ENCODE measurements at places on chromosomes 7 and 10. TPM values are rescaled to one million over a fixed set of nuclear protein-coding genes. Genes with fewer than 3 reads are reported as not detected.

DNA sequence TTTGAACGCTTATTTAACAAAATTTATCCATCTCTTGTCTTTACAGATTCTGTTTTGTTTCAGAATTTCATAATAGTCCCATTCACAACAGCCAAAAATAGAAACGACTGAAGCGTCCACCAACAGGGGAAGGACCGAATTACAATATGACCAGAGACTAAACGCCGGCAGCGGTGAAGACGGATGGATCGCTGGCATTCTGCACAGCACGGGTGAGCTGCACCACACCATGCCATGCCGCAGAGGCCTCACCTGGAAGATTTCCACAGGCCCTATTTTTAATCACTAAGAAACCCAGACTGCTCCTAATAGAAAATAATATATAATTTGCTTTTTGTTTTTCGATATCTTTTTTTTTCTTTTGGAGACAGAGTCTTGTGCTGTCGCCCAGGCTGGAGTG is 91.0 kb downstream of the ELFN1 start:
- no peak overlapping the region for H3K27ac ChIP-seq
- no peak for DNase-seq
- no peaks in the 10 kb centered on the region for H3K4me1 ChIP-seq
- H3K27me3 ChIP-seq: peaks cover 2% of the 10 kb centered on the region
- no peaks in the 10 kb centered on the region for H3K36me3 ChIP-seq

DNA sequence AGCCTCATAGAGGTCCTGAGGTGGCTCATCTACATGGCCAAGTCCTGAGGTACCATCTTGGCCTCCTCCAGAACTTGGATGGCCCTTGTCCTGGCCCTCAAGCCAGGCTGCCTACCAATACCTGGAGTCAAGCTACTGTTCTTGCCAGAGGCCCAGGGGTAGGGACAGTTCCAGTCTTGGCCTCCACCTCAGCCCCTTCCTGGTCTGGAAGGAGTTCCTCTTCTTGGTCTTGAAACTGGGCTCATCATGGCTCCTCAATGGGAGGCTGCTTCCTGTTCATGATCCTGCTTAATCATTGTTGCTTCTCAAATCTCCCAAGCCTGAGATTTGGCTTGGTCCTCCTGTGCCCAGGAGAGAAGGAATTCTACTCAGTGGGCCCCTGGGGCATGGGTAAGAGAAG is 3.9 kb downstream of the HPS6 start:
- H3K27ac ChIP-seq: no peak overlapping the region
- H3K4me3 ChIP-seq: no peak overlapping the region
- H3K27me3 ChIP-seq: no peaks in the 10 kb centered on the region
- peaks cover 21% of the 10 kb centered on the region for H3K4me1 ChIP-seq
- no peak for DNase-seq

DNA sequence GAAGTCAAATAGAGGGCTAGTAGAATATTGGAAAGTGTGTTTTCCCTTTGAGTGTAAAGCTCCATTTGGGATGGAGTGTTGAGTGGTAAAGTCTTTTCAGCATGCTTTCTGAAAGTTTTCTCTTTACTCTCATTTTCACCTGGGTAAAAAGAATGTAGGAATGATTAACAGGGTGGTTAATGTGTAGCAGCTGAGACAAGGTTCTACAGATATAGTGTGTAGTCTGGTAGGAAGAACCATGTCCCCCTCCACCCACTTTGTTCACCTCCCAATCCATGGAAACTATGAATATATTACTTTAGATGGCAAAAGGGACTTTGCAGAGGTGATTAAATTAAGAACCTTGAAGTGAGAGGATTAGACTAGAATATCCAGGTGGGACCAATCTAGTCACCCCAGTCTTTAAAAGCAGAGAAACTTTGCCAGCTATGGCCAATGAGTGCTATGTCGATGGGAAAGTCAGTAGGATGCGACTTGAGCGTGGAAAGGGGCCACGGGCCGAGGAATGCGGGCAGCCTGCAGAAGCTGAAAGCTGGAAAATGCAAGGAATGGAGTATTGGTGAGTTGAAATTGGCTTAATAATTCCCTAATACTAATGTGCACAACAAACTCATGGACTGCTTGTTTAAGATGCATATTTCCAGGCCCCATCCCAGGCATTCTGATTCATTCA is 166.3 kb upstream of the AHR start:
- H3K4me1 ChIP-seq: peaks cover 38% of the 10 kb centered on the region
- no peak overlapping the region for H3K27ac ChIP-seq
- peaks cover 12% of the 10 kb centered on the region for H3K36me3 ChIP-seq

The MYPN gene
- not detected for total RNA-seq

The SMNDC1 gene
- total RNA-seq: 45.6 TPM

DNA sequence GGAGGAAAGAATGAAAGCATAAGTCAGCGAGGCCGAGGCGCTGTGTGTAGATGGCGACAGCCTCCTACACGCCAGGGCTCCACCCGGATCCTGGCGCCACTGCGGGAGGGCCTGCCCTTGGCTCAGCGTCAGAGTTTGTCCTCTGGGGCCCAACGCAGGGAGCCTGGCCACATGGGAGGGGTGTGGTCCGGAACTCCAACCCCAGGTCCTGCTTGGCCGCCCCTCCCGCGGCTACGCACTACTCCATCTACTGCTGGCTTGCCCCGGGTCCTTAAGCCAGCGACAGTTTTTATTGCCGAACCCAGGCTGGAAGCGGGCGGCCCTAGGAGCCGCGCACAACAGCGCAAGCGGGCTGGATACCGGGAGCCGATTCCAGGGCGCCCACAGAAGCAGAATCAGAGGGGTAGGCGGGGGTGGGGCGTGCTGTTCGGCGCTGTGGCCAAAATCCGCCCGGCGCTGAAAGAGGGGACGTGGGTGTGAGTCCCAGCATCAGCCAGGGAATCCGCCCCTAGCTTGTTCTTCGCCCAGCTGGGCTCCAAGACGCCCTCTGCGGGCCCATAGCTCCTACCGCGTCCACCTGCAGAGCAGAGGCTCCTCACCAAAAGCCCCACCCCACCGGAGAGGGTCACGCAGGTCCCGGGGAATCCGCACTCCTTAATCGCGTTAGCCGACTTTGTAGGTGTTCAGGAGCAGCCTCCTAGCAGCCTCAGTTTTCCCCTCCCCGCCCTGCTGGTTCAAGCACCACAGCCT is 4.5 kb downstream of the KAZALD1 start:
- no peaks in the 10 kb centered on the region for H3K36me3 ChIP-seq
- peak overlapping the region; percentile 47 for H3K4me3 ChIP-seq
- H3K27ac ChIP-seq: no peak overlapping the region
- DNase-seq: peak; percentile 50

The OPALIN gene
- not detected for total RNA-seq

- peak overlapping the region; percentile 32 for H3K27ac ChIP-seq
- H3K4me1 ChIP-seq: peaks cover 24% of the 10 kb centered on the region
- H3K36me3 ChIP-seq: no peaks in the 10 kb centered on the region
- peaks cover 49% of the 10 kb centered on the region for H3K27me3 ChIP-seq
Observed at GRCh38 chr10:50260791-50261281, 9.5 kb upstream of the ASAH2 start.

GRCh38 chr10:61592581-61592980 is 70.1 kb upstream of the CABCOCO1 start:
- no peak for DNase-seq
- no peaks in the 10 kb centered on the region for H3K36me3 ChIP-seq
- H3K4me3 ChIP-seq: no peak overlapping the region
- no peaks in the 10 kb centered on the region for H3K4me1 ChIP-seq

DNA sequence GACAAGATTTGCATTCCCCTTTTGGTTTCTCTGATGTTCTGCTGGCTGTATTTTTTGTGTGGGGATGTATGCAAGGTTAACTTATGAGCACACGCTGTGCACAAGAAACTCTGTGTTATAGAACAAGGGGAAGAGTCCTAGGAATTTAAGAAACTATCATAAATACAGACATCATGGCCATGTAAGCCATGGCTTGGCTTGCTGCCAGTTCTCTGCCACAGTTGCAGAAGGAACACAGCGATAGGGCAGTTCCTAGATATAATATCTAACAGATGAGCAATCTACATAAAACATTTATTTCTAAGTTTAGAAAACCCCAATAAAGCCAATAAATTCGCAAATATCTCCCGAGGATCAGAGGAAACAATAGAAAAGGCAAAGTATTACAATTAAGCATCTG is 153.3 kb downstream of the LRRTM3 start:
- no peak overlapping the region for H3K27ac ChIP-seq
- no peaks in the 10 kb centered on the region for H3K27me3 ChIP-seq
- no peaks in the 10 kb centered on the region for H3K36me3 ChIP-seq
- H3K4me1 ChIP-seq: no peaks in the 10 kb centered on the region

The CPA1 gene
- not detected for total RNA-seq

- H3K4me1 ChIP-seq: peaks cover 5% of the 10 kb centered on the region
- H3K27ac ChIP-seq: no peak overlapping the region
- H3K36me3 ChIP-seq: no peaks in the 10 kb centered on the region
- H3K27me3 ChIP-seq: peaks cover 27% of the 10 kb centered on the region
- H3K4me3 ChIP-seq: no peak overlapping the region
Observed at GRCh38 chr10:103265717-103266329, 11.1 kb upstream of the INA start.

- no peaks in the 10 kb centered on the region for H3K36me3 ChIP-seq
- DNase-seq: no peak
- no peak overlapping the region for H3K27ac ChIP-seq
- peaks cover 20% of the 10 kb centered on the region for H3K27me3 ChIP-seq
- H3K4me1 ChIP-seq: peaks cover 11% of the 10 kb centered on the region
Observed at GRCh38 chr7:65265933-65266519, 107.6 kb upstream of the ZNF92 start.

DNA sequence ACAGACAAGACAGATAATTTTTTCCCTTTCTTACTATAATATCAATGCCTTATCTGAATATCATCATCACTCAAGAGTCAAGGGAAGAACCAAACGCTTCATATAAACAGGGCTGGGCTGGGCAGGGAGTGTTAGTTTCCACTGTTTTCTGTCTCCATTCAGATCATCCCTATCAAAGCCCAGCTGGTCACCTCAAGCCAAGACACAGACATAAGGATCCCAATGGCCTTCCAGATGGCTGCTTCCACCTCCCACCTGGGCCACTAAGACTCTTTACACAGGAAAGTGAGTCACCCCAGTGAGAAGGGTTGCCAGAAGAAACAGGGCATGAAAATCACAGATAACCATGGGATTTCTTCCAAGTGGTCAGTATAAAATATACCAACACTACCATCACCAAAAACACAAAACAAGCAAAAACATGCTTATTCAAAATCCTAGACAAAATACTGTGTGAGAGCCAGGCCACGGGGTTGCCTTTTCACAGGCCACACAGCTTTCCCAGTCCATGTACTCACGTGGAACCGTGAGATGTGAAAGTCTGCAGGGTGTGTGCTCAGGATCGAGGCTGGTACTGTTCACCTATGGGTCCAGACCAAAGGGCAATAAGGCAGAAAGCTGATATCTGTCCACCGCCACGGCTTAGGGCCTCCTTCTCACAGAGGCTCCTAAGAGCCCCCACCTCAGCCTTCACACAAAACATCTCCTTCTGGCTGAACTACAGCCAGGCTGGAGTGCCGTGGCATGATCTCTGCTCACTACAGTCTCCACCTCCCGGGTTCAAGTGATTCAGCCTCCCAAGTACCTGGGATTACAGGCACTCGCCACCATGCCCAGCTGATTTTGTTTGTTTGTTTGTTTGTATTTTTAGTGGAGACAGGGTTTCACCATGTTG is 5.7 kb downstream of the PRSS1 start:
- no peaks in the 10 kb centered on the region for H3K4me1 ChIP-seq
- no peak overlapping the region for H3K4me3 ChIP-seq
- no peaks in the 10 kb centered on the region for H3K36me3 ChIP-seq
- H3K27ac ChIP-seq: no peak overlapping the region

The CLCN1 gene
- total RNA-seq: 0.10 TPM

DNA sequence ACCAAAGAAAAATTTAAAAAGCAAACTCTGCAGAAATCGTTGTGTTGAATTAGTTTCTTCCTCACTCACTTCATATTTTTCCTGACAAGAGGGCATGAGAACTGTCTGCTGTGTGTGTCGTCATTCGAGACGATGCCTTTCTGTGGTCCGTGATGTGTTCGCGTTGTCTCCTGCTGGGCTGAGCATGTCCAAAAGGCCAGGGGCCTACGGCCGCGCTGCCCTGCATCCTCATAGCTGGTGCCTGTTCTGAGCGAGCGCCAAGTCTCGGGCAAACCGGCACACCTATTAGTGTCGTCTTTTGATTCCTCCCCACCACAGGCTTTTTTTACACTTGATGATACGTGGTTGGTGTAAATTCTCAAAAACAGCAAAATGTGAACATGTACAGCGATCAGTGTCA is 27.4 kb downstream of the WDR37 start:
- H3K36me3 ChIP-seq: peaks cover 79% of the 10 kb centered on the region
- H3K4me3 ChIP-seq: no peak overlapping the region
- peaks cover 6% of the 10 kb centered on the region for H3K4me1 ChIP-seq
- H3K27ac ChIP-seq: no peak overlapping the region

GRCh38 chr10:100038561-100039071 is 28.9 kb upstream of the DNMBP start:
- no peak for DNase-seq
- no peak overlapping the region for H3K27ac ChIP-seq
- no peak overlapping the region for H3K4me3 ChIP-seq
- H3K27me3 ChIP-seq: peaks cover 29% of the 10 kb centered on the region
